ENCODE measurements at places on chromosomes 1 and 21. TPM values are rescaled to one million over a fixed set of nuclear protein-coding genes. Genes with fewer than 3 reads are reported as not detected.

- ATAC-seq = no peak
Measured at GRCh38 chr1:55751776-55752175, 536.6 kb upstream of the USP24 start.

Gene CACHD1
- total RNA-seq = not detected

Gene AP4B1
- total RNA-seq = 46.5 TPM

- ATAC-seq = no peak
Measured at GRCh38 chr1:41714638-41715389, 203.9 kb downstream of the HIVEP3 start.

DNA sequence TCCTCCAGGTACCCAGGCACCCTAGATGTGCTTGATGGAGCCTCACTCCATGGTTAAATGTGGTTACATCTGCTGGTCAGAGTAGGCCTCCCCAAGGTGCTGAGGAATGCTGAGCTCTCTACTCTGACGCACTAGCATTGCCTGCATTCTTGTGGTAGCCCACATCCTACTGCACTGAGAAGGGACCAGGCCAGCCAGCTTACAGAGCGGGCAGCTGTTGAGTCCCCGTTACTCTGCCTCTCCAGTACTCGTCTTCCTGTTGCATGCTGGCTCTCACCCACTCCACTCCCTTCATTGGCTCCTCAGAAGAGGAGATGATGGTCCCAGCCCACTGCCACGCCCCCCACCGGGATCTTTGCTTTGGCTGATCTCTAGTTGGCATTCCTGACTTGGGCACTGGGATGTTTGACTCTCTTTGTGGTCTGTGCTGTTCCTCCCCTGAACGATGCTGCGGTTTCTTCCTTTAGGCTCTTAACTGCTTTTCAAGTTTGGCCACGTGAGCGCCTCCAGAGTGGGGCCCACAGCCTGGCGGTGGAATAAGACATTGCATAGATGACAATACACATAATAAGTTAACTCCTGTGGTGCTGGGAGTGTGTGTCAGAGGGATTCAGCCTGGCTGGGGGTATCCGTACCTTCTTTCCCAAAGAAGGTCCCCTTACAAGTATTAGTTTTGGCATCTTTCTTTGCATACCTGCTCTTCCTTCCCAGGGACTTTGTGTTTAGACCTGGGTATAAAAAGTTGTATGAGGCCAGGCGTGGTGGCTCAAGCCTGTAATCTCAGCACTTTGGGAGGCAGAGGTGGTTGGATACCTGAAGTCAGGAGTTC is 18.6 kb downstream of the AZIN2 start:
- peak; percentile 99 for ATAC-seq

DNA sequence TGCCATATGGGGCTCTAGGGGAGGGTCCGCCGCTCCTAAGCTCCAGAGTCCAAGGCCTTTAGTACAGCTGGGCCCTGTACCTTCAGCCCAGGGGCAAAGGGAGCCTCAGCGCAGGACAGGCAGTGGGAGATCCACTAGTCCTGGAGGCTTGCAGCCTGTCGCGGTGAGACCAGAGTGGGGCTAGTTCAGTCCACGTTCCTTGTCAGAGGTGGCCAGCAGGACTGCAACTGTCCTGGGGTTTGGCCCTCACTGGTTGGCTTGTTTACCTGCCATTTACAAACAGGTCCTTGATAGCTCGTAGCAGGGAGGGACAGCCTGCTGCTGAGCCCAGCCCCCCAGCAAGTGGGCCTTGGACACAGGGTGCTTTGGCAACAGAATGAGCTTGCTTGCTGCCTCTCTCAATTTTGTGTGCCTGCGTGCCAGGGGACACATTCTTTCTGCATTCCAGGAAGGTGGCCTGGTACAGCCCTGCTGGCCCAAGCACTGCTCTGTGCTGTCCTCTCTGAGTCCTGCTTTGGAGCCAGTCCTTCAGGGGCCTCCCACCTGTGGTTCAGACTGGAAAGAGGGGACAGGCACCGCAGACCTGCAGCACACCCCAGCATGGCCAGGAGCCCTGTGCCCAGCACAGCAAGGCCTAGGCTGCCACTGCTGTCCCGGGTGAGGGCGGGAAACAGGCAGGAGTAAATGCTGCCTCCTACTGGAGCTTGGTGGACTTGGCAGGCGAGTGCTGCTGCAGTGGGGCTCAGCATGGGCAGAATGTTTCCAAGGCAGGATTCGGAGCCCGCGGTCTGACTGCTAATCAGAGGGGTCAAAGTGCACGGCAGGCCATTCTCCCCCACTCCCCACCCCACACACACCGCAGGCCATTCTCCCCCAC is 15.2 kb downstream of the H6PD start:
- peak; percentile 76 for ATAC-seq

GRCh38 chr21:46098303-46099141 is 610 bp downstream of the COL6A2 start:
- ATAC-seq = peak; percentile 41

- no peak for ATAC-seq
Measured at GRCh38 chr1:159861218-159861617, 1.2 kb downstream of the VSIG8 start.

DNA sequence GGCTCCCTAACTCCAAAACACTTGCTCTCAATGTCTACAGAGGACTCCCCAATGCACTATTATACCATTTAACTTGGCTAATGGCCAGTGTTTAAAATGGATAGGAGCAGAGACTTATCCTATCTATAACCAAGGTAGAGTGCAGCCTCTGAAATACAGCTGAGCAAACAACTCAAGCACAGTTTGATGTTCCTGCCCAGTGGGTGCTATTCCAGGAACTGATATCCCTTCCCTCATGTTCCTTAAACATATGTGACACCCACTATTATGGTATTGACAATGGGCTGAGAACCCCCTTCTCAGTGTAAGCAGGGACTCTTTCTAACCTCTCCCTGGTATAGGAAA is 51.7 kb downstream of the SH3GLB1 start:
- ATAC-seq = no peak

Gene IGSF21
- total RNA-seq = not detected

- peak; percentile 45 for ATAC-seq
Measured at GRCh38 chr1:228180271-228180958, 14.8 kb downstream of the IBA57 start.

DNA sequence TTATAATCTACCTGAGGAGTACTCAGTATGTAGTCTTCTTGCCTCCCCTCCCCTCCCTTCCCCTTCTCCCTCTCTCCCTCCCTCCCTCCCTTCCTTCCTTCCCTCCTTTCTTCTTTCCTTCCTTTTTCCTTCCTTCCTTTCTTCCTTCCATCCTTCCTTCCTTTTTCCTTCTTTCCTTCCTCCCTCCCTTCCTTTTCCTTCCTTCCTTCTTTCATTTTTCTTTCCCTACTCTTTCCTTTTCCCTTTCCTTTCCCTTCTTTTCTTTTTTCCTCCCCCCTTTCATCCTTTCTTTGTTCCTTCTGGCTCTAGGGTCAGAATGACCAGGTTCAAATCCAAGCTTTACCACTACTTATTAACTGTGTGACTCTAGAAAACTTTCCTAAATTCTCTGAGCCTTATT is 48.5 kb upstream of the HAO2 start:
- no peak for ATAC-seq

GRCh38 chr1:5311634-5312292 is 657.4 kb downstream of the AJAP1 start:
- no peak for ATAC-seq

Gene MYOG
- not detected for total RNA-seq

Gene IQGAP3
- total RNA-seq = 9.4 TPM

DNA sequence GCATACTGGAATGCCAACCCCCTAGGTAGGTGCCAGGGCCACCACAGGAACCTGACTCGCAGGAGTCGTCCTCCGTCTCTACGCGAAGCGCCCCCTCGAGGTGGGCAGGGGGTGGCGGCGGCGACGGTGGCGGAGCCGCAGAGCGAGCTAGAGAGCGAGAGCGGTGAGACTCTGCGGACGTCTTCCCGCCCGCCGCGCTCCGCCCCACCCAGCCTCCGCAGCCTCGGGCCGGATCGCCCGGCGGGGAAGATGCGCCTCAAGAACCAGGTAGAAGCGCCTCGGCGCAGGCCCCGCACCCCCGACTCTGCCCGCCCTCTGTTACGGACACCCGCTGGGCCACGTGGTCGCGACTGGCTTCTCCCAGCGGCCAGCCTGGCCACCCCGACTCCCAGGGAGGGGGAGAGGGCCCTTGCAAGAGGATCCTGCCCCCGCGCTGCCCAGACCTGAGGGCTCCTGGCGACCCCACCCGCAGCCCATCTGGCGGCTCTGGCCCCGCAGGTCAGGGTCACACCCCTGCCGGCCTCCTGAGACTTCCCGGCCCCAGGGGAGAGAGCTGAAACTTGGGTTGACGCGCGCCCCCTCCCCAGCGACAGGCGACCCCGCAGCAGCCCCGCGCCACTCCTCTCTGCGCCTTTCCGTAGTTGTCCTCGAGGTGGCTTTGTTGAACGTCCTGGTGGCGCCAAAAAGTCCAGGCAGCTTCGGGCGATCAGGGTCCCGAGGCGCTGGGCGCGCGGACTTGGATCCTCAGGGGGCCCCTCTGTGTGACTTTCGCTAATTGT is 24.4 kb upstream of the AGBL4 start:
- ATAC-seq = no peak

Gene SORT1
- total RNA-seq = 0.78 TPM

GRCh38 chr1:61427510-61427909 is 297.4 kb downstream of the TM2D1 start:
- ATAC-seq = no peak

GRCh38 chr1:10829965-10830515 is 33.6 kb upstream of the CASZ1 start:
- ATAC-seq = no peak

- peak; percentile 4 for ATAC-seq
Measured at GRCh38 chr1:116763787-116764465, 9.7 kb downstream of the CD2 start.

DNA sequence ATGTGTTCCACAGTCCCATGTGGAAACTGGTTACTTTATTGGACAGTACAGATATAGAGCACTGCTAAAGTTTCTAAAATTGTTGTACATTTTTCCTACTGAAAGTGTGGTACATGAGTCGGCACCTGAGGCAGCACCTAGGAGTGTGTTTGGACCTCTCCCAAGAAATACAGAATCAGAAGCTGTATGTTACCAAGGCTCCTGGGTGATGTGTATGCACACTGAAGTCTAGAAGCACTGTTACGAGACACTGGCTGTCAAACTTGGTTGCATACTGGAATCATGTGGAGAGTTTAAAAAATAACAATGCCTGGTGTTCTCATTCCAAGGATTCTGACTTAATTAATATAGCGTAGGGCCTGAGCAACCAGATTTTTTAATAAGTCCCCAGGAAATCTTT is 46.6 kb downstream of the ERO1B start:
- no peak for ATAC-seq

Gene SH2D5
- total RNA-seq = not detected

DNA sequence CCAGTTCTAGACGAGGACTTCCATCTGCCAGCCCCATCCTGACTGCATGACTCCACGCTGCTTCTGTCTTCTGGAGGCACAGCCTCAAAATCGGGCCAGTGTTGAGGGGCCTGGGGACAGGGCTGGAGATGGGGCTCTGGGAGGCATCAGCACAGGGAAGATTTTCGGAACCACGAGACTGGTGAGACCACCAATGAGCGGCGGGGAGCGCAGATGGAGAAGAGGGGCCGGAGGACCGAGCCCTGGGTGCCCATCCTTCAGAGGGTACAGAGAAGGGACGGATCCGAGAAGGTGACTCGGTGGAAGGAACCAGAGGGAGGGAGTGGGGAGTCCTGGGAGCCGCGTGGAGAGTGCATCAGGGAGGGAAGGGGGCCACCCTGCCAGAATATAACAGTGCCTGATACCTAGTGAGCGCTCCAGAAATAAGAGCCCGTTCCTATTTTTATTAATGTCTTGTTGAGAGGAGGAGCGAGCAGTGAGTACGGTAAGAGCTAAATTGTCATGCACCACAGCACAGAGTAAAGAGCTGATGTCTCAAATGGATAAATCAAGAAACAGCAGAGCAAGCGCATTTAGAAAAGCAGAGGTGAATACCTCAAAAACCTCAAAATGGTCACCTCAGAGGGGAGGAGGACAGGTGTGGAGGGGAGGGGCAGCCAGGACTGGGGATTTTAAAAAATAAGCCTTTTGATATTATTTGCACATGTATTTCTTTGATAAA is 26.2 kb upstream of the KIF26B start:
- ATAC-seq = no peak

GRCh38 chr1:184197831-184198230 is 146.3 kb downstream of the TSEN15 start:
- no peak for ATAC-seq

Gene TMEM125
- not detected for total RNA-seq

Gene NTMT2
- not detected for total RNA-seq

Gene PKP1
- total RNA-seq = not detected

DNA sequence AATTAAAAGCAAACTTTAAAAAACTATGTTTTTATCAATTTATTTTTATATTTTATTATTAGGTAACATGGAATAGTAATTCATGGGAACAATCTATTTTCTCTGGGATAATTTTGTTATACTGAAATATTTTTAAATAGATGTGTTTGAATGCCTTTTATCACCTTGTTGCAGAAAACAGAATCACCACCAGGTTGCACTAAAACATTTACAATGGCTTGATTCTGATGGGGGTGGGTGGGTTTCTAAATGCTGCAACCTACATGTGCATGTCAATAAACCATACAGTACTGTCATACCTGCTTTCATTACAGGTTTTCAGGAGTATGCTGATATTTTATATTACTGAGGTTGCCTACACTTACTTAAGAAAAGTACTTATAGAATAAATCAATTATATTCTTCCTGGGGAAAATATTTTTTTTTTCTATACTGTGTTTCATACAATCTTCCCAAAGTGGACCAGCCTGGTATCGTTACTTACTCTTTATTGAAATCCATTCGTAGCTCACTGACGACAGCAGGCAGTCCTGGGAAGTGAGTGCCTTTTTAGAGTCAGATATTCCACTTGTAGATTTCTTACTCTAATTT is 132.8 kb downstream of the PTPRC start:
- ATAC-seq = no peak

GRCh38 chr1:112172294-112172882 is 182.9 kb upstream of the KCND3 start:
- no peak for ATAC-seq

Gene SPRR2G
- total RNA-seq = not detected

Gene ODR4
- total RNA-seq = 14.0 TPM

DNA sequence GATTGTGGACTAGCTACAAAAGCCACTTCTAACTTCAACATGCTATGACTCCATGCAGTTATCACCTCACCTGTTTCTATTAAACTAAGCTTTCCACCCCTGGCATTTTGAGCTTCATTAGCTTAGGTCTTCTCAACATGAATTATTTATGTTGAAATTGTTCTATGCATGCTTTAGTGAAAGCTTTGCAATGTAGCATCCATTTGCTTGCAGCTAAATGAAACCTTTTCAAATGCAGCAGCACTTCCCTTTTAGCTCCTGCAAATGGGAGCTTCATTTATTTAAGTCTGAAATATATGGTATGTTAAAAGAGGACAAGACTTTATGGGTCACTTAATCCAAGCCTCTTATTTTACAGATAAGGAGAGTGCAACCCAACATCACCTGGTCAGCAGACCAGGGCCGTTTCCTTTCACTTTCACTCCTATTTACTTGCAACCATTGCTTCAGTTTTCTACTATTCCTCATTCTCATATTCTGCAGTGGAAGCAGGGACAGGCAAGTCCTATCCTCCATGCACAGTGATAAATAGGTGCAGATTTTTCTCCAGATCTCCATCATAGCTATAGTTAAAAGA is 56.4 kb upstream of the SAMSN1 start:
- no peak for ATAC-seq

GRCh38 chr1:37465593-37466517 is 8.5 kb upstream of the ZC3H12A start:
- no peak for ATAC-seq

- ATAC-seq = no peak
Measured at GRCh38 chr21:36744560-36745231, 45.8 kb downstream of the SIM2 start.

Gene GPR157
- total RNA-seq = 16.0 TPM
